ENCODE measurements at places on chromosomes 4 and X.

DNA sequence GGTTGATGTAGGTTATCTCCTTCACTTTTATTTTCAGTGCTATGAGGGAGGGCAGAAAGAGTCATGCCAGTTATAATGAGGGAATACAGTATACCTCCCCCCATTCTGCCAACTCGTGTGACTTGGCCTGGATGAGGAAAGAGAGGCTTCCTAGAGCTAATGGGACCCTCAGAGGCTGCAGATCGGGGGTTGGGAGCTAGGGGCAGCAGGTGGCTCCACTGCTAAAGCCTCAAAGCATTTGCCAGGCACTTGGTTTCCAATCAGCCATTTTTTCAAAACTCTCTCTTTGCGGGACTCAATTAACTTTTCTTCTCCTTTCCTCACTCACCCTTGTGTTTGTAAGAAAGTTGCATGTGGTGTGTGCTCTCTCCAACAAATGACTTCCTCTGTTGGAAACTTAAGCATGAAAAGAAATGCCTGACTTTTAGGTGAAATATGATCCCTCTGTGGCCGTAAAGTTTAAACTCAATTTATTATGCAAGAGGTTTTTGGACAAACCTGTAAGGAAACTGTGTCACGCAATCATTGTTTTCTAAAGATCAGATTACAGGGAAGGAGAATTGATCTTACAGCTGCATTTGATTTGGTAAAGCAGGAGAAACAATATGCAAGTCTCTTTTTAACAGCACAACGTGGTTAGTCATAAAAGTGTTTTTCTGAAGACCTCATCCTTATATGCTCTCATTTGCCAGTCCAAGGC, 7.0 kb downstream of the SFRP2 start:
- DNase-seq: no peak

- no peak for DNase-seq
These were observed 47.3 kb upstream of the TLR3 start for GRCh38 chr4:186021461-186022167.

DNA sequence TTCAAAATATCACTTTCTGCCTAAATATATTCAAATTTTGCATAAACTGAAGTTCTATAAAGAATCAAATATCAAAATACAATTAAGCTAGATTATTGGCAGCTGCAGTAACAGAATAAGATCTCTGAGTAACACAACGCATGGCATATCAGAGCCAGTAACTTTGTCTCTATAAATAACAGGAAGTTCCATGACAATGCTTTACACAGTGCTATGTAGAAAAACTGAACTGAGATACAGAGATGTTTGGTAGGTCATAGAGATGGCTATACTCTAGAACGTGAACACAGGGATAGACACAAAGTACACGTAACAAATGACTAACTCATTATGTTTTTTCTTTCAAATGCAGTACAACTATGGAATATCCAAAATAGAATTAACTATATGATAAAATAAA, 18.2 kb downstream of the UBE2D3 start:
- DNase-seq: no peak

GRCh38 chr4:100340512-100341485, 150.5 kb upstream of the DDIT4L start:
- DNase-seq: no peak

GRCh38 chr4:117898496-117898895, 135.8 kb upstream of the NDST3 start:
- no peak for DNase-seq

GRCh38 chrX:19513383-19513782, 1.9 kb downstream of the MAP3K15 start:
- DNase-seq: no peak

DNA sequence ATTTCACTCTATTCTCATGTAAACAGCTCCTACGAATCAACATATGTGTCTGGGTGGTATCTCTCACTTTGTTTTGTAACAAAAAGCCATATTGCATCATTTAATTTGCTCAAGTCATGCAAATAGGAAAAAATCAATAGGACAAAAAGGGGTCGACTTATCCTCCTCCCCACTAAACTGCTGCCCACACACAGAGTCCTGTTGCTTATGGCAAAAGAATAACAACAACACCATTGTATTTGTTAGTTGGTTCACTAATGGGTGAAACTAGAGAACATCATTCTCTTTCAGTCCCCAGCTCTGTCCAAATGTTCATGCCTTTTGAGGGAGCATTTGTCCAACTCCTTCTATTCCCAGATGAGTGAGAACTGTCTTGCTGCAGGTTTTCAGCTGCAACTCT, 2.1 kb downstream of the HHIP start:
- no peak for DNase-seq

- DNase-seq: no peak
These were observed 38.9 kb upstream of the PLAC8 start for GRCh38 chr4:83153417-83153816.

- DNase-seq: no peak
These were observed 308.6 kb upstream of the CPEB2 start for GRCh38 chr4:14693728-14694127.

DNA sequence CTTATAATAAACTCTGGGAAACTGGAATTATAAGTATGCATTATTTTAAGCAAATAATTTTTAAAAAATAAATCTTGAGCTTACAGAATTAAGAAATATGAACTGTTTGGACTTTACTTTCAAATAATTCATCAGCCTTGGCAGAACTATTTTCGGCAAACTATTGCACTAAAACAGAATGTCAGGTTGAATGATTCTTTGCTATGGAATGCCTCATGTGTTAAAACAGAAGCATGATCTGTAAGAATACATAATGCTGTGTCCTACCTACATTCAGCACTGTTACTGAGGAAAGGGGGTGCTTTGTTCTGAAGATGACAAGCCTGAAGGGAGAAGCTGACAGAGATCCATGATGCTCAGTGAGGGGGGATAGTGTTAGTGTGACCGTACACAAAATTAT, 55.6 kb upstream of the EXOC1L start:
- DNase-seq: no peak

- no peak for DNase-seq
These were observed 43.7 kb downstream of the IL15 start for GRCh38 chr4:141680060-141680459.

DNA sequence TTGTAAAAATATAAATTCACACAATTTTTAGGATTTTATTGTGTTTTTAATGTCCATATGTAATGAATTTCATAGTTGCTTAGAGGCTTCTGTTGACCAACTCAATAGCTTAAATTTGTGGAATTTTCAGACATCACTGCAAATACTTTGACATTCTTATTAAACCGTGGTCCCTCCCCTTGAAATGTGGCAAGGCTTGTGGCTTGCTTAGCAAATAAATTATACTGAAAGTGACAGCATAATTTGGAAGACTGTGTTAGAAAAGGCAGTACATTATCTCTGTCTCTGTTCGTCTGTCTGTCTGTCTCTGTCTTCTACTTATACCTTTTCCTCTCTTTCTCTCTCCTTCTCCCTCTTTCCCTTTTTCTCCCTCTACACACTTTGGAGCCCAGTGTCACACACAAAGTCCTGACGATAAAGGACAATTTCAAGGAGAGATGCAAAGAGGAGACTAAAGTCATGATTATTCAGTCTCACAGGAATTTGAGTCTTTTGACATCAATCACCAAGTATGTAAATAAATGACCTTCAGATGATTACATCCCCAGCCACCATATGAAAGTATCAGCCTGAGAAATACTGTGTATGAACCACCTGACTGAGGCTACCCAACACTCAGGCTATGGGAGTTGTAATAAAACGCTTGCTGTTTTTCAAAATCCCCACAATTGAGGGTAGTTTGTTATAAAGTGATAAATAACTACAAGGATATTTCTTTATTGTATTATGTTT, 21.0 kb upstream of the UGT2B7 start:
- no peak for DNase-seq

- DNase-seq: no peak
These were observed 364.5 kb downstream of the MAPK10 start for GRCh38 chr4:85995361-85995760.

- no peak for DNase-seq
These were observed 651 bp downstream of the NXT2 start for GRCh38 chrX:109537324-109537665.

DNA sequence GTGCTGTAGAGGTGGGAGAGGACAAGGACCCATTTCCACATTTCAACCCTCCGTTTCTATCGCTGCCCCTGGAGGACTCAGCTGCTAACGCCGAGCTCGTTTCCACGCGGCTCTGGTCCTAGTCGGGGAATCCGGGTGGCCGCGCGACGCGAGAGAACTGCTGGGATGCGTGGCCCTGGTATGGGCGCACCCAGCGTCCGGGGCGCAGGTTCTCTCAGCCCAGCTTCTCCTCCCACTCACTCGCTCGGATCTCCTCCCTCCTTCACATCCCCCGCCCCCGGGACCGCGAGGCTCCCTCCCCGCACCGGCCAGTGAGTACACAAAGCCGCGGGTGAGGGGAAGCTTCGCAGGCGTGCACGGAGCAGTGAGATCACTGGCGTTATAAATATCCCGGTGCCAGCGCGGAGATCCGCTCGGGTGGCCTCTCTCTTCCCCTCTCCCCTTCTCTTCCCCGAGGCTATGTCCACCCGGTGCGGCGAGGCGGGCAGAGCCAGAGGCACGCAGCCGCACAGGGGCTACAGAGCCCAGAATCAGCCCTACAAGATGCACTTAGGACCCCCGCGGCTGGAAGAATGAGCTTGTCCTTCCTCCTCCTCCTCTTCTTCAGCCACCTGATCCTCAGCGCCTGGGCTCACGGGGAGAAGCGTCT, at the start of gene FGF5:
Gene FGF5 (plus strand): TSS at position 412 of the 649 bp plus-strand sequence. CDS start 161 bp downstream, at position 573.
- peak; percentile 33 for DNase-seq

DNA sequence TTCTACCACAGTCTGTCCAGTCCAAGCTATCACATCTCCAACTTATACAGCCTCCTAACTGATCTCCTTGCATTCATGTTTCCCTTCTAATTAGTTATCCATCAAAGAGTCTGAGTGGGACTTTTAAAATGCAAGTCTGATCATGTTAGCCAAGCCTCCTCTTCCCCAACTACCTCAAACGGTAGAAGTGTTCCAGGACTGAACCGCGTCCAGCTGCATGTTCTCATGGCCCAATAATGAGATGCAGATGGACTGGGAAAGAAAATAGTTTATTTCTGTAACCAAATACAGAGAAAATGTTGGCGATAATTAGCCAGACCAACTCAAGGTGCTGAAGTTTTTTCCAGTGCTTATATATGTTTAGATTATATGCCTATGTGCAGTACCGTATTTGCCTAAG, 46.6 kb upstream of the PPP1R2C start:
- DNase-seq: no peak

Data from right renal pelvis (tissue), 4 donors.